Uterus (tissue), 4 donors: ENCODE measurements at places on chromosomes 4 and X. TPM values are rescaled to one million over a fixed set of nuclear protein-coding genes. Genes with fewer than 3 reads are reported as not detected.

Gene PTTG2
- 0.90 TPM for total RNA-seq

Gene BEND4
- 0.29 TPM for total RNA-seq

Gene PDCL2
- total RNA-seq: not detected

Gene ANAPC10
- total RNA-seq: 59.0 TPM

Gene CITED1
- total RNA-seq: not detected

Gene SLBP
- 42.4 TPM for total RNA-seq

Gene SOX3
- not detected for total RNA-seq

Gene NAP1L2
- total RNA-seq: 10.4 TPM

Gene MAGEE2
- not detected for total RNA-seq

Gene CXCL3
- total RNA-seq: 2.5 TPM

Gene PRDM8
- total RNA-seq: 12.6 TPM

Gene TRMT44
- total RNA-seq: 29.4 TPM

Gene MID1
- 9.1 TPM for total RNA-seq

- no peak for DNase-seq
These were observed 587.4 kb downstream of the RPA4 start for GRCh38 chrX:97471071-97471470.

DNA sequence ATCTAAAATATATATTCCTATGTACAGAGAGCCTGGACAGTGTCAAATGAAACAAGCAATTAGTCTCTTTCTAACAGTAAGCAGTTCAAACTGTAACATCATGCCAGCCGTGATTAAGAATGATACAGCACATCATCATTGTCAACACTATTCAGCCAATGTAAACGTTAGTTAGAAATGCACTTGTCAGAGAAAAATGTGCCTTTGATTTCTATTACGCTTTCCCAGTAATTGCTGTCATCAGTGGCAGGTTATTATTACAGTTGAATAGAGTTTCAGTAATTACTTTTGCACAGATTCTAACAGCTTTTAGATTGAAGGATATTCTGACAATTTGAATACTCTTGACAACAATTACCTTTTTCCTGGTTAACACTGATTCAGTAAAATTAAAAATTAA lies 1007.1 kb downstream of the SH3BGRL start:
- no peak for DNase-seq

GRCh38 chrX:120774606-120775005 lies 101.1 kb downstream of the CT47B1 start:
- no peak for DNase-seq

DNA sequence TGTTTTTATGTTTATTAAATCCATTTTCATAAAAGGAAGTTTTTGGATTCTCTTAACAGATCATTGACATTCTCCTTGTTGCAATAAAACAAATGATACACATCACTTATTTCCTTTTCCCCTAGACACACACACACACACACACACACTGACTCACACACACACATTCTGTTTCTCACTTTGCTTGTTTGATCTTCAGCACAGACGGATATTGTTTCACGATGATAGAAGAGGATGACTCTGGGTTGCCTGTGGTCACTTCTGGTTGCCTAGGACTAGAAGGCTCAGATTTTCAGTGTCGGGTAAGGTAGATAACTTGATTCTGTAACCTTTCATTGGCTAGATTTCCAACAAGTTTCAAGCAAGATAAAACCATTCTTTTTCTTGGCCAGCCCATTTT lies 356.8 kb downstream of the BMPR1B start:
- DNase-seq: no peak

DNA sequence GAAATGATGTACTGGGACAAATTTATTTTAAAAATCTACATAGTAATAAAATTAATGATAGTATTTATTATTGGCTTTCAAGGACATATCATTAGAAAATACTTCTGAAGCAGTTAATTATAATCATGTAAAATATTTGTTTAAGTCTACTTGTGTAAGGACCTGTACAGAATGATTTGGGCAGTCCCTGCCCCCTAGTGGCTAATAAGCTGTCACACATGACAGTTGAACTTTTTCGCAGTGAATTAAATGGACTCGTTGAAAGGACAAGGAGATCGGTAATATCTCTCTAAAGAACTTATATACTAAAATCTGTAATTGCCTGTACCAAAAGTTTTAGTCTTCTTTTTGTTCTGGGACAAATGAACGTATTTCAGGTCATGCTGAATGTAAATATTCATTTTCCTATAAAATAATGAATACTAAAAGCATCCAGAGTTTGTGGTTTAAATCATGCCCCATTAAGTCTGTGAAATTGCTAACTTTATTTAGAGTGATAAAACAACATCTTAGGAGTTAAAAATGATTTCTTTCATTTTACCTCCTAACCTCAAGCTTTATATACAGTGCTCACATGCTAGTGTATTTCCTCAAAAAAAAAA lies 13.6 kb downstream of the EXOC1 start:
- no peak for DNase-seq

DNA sequence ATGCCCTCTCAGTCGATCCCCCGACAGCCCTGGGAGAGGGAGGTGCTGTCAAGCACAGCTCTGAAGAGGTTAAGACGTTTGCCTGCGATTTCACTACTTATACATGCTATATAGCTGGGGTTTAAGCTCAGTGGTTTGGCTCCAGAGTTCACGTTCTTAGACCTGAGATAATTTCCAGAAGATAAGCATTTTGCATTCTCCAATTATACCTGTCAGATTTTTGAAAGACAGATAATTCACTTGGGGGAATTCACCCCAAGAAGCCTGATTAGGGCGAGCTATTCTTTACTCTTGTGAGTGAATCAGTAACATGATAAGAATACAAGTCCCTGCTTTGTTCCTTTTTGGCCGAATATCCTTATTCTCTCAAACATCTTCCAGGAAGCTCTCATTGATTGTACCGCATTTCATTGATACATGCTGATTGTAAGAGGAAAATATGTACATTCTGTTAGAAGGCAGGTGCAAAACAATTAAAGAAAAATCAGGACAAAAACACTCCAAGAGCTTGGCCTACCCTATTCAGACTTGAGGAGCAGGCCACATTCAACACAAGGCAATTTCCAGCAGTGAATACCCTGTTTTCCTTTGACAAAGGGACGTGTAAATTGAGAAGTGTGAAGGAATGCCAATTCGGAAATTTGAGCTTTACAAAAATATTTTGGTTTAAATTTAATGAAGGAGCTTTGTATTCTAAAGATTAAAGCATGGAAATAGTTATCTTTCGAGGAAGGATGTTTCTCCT lies 30.2 kb downstream of the TENM3 start:
- no peak for DNase-seq

GRCh38 chr4:109760682-109761081 lies 30.8 kb upstream of the PLA2G12A start:
- no peak for DNase-seq

DNA sequence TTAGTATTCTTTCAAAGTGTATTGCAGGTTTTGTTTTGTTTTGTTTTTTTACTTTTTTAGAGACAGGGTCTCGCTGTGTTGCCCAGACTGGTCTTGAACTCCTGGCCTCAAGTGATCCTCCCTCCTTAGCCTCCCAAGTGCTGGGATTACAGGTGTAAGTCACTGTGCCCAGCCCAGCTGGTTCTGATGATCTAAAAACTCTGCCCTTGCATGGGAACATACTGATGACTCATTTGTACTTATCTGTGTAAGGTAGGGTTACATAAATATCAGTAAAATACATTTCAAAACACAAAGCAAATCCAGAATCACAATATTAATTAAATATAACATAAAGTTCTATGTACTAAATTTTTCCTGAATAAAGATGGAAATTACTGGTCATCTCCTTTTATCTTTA lies 7.4 kb upstream of the SLC9B1 start:
- DNase-seq: no peak

GRCh38 chrX:81120936-81121371 lies 80.8 kb downstream of the HMGN5 start:
- peak; percentile 22 for DNase-seq

DNA sequence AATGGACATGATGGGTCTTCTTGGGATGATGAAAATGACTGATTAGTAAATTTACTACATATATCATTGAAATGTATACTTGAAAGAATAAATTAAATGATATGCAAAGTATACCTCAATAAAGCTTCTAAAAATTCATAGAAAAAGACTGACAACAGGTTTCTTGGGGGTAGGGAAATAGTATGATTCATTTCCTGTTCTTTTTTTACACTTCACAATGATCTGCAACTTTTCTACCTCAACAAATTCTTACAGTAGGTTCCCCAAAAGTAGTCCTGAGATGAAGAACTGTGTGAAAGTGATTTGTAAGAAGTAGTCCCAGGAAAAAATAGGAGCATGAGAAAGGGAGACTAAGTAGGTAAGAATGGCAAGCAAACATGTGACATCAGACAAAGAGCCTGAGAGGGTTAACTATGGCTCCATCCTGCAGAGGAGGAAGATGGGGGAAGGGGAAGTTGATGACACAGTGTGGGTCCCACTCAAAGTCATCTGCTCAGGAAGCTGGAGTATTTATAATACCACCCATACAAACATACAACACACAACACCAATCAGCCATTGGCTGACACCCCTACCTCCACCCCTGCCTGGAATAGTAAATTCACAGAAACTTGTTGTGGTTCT lies 73.9 kb downstream of the ARHGAP6 start:
- no peak for DNase-seq

DNA sequence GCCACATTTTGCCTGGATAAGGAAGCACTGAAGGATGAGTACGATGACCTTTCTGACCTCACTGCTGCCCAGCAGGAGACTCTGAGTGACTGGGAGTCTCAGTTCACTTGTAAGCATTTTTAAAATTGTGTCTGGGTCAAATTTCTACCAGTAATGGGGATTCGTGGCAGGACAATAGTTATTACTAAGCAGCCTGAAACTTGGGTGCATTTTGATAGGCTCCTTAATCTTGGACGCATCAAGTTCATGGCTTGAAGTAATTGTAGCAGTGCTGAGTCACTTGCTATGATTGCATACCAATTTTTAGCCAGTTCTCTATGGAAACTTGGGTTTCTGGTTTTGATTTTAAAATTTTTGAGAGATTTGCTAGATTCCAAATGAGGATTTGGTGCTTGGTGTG lies 4.3 kb downstream of the PGRMC1 start:
- no peak for DNase-seq

- DNase-seq: no peak
These were observed 92.6 kb downstream of the NSUN7 start for GRCh38 chr4:40842318-40842717.

GRCh38 chrX:56726605-56727004 lies 2.4 kb upstream of the NBDY start:
- DNase-seq: no peak

GRCh38 chr4:101169044-101170014 lies 178.0 kb downstream of the PPP3CA start:
- DNase-seq: peak; percentile 18

GRCh38 chr4:101419336-101420135 lies 72.2 kb upstream of the PPP3CA start:
- no peak for DNase-seq

DNA sequence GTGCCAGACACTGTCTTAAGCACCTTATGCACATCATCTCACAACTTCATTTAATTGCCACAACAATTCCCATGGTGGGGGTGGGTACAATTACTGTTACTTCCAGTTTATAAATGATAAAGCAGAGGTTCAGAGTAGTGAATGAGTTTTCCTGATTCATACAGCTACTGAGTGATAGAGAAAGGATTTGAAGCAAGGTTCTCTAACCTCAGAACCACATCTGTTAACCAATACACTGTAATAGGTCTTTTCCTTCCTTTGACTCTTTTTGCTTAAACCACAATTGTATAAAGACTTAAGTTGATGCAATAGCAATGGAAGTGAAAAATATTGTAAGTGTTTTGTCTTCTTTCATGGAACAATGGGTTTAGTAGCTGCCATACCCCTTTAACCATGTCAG lies 43.5 kb upstream of the PAK3 start:
- no peak for DNase-seq

DNA sequence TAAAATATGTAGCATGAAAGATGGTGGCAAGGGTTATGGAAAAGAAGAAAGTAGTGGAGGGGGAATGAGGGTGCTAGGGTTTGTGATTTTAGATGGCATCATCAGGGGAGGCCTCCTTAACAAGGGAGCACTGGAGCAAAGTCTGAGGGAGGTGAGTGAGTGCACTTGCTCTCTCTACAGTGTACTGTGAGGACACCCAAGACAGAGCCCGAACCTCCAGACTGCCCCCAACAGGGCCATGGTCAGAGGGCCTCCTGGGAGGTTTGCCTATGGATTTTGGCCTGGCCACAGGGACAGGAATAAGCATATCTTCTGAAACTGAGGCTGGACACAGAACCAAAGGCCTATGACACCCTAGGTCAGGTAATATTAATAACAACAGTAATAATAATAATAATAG lies 21.4 kb upstream of the PJA1 start:
- no peak for DNase-seq

DNA sequence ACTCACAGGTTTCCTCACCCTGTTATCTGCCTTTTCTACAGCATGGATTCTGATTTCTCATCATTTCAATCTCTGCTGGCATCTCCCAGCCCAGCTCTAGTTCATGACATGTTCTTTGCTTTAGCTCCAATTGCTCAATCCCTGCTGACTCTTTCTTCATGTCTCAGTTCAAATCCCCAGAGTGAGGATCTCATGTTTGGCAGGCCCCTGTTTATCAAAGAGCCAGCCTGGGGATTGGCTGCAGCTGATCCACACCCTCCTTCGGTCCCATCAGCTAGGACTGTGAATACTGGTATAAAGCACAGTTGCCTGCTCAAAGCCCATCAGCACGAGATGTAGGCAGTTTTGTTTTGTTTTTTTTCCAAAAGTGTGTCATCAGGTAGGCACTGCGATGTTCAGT lies 14.4 kb upstream of the CC2D2A start:
- peak; percentile 76 for DNase-seq

- DNase-seq: peak; percentile 16
These were observed 38.5 kb upstream of the MED14 start for GRCh38 chrX:40773809-40774208.
